BJ (cell line): ENCODE measurements at places on chromosomes 7 and 10.
A peak's percentile ranks its signal among the peaks of the same experiment; 100 is the strongest.

GRCh38 chr10:74953214-74953613 lies 126.8 kb downstream of the KAT6B start:
- no peak for DNase-seq

GRCh38 chr7:84675633-84676034 lies 481.0 kb upstream of the SEMA3A start:
- no peak for DNase-seq

GRCh38 chr7:50164559-50165170 lies 71.6 kb upstream of the ZPBP start:
- no peak for DNase-seq

DNA sequence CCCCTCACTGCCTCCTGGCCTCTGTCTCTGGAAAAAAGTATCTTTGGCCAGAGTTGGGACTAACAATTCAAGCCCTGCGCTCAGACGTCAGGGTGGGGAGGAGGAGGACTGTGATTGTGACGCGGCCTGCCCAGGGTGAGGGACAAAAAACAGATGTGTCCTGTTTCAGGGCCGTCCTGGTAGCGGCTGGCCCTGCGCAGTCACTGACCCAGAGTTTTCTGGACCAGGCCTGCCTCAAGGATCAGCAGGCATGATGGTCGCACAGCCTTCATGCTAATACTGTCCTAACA lies 110.1 kb downstream of the CYTH3 start:
- DNase-seq, result no peak

DNA sequence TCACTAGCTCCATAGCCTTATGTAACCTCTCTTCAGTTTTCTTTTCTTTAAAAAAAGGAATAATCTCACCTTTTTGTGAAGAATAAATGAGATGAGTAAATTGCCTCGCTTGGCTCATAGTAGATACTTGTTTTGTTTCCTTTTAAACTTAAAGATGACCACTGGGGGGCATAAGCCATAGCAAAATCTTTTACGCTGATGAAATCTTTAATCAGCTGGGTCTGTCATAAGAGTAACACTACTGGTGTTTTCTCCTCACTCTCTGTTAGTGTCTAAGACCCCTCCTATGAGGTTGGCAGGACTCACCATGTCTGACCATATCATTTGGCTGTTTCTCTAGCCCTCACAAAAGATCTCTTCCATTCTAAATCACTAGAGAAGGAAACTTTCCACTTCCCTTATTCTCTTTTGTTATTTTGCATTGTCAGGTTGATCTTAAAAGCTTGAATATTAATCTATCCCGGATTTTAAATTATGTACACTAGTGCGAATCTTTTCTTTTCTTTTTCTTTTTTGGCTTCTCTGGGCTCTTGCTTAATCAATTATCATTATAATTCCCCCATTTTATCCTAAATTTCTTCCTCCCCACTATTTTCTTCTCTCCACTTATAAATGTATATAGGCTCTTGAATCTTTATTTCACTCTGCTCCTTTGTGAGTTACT lies 12.5 kb downstream of the STAG3 start:
- DNase-seq, result peak; percentile 11

DNA sequence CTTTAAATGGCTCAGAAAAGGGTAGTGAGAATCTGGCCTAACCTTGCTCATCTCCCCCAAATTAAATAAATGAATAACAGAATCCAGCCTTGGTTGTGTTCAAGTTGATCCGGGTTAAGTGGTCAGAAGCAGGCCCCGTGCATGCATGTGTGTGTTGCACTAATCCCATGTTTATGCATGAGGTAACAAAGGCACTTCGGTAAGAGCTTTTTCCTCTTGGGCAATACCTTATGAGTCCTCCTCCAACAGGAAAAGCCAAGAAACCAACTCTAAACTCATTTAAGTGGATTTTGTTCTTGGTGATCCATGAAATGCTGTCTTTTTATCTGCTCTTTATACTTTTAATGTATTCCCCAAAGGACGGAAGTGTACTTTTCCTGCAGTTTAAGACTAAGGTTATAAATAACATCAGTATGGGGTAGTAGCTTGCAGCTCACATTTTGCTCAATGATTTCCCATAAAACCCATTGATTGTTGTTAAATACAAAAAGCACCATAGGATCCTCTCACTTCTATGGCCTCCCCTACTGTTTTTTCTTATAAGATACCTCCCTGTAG lies 104.9 kb upstream of the YAE1 start:
- no peak for DNase-seq

- no peak for DNase-seq
These were observed 11.7 kb downstream of the CCNY start for GRCh38 chr10:35347899-35348608.

- no peak for DNase-seq
These were observed 754.6 kb downstream of the AUTS2 start for GRCh38 chr7:70352906-70353305.

- DNase-seq, result no peak
These were observed 2.5 kb upstream of the BTRC start for GRCh38 chr10:101351477-101351876.

- DNase-seq, result no peak
These were observed 28.7 kb upstream of the CALU start for GRCh38 chr7:128710481-128710880.

- DNase-seq, result no peak
These were observed 977 bp downstream of the CACNB2 start for GRCh38 chr10:18140957-18141845.

DNA sequence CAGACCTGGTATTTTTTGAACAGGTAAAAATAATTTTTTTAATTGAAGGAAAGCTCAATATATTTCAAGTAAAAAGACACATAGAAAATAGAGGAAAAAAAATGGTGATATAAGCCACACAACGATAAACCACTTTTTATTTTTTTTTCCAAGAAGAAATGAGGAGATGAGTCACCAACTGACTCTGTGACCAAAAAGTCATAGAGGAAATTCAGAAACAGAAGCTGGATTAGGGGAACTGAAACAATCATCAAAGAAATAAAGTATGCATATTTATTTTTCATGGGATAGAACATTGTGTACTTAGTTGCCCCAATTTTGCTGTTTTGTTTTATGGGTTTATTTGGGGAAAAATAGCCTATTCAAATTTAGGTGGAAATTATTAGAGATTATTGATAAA lies 176.8 kb upstream of the AGR3 start:
- DNase-seq, result no peak

DNA sequence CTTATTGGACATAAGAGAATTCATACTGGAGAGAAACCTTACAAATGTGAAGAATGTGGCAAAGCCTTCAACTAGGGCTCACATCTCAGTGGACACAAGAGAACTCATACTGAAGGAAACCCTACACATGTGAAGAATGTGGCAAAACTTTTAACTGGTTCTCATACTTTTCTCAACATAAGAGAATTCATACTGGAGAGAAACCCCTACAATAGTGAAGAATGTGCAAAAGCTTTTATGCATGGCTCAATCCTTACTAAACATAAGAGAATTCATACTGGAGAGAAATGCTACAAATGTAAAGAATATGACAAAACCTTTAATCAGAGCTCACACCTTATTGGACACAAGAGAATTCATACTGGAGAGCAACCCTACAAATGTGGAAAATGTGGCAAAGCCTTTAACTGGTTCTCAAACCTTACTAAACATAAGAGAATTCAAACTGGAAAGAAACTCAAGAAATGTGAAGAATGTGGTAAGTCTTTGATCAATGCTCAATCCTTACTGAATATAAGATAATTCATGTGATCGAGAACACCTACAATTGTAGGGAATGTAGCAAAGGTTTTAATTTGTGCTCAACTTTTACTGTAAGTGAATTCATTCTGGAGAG lies 121.8 kb upstream of the ZNF722 start:
- DNase-seq, result no peak
